Activated CD8-positive, alpha-beta memory T cell treated with anti-CD3 and anti-CD28 coated beads for 4 hours (primary cell): ENCODE measurements at places on chromosomes 1 and 21.

DNA sequence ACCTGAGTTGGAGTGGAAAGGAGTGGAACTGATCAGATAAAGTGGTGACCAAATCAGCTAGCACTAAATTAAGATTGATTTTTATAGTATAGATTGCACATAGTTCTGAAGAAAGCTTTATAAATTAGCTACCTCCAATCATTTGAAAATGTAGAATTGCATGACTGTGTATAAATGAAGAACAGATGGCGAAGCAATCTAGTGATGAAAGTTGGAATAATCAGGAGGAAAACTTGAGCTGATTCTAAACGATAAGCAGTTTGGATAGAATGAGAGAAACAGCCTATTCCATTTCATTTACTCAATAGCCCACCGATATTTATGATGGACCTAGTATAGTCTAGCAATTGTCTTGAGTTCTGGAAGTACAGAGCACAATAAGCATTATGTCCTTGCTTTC is 661.5 kb downstream of the PLA2G4A start:
- DNase-seq, result no peak

DNA sequence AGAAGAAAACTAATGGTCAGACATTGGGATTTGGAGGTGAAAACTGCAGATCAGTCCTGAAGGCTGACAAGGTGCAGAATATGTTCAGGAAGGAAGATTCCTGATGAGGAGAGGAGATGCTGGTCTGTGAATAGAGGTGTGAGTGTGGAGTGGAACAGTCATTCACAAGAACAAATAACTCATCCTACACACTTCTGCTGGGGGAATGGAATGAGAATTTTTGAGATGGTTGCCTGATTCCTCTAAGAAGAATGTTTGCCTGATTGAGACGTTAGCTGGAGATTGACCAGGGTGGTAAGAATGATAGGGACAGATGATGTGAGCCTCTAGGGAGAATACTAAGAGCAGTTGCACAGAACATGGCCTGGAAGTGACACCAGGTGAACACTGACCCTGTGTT is 4.1 kb downstream of the S100A7 start:
- DNase-seq, result no peak

DNA sequence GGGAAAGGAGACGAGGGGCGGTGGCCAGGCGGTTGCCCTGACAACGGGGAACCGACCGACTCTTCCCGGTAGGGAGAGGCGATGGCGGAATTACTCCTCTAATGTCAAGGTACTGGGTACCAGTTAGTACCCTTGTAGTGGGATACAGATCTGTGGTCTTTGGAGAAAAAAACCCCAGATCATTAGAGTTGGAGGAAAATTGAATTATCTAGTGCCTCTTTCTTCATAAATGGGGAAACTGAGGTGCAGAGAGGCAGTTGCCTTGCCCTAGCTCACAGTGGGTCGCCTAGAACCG is 545 bp upstream of the PEF1 start:
- DNase-seq, result no peak

- no peak for DNase-seq
These were observed 97.7 kb downstream of the PGBD5 start for GRCh38 chr1:230328342-230329015.

DNA sequence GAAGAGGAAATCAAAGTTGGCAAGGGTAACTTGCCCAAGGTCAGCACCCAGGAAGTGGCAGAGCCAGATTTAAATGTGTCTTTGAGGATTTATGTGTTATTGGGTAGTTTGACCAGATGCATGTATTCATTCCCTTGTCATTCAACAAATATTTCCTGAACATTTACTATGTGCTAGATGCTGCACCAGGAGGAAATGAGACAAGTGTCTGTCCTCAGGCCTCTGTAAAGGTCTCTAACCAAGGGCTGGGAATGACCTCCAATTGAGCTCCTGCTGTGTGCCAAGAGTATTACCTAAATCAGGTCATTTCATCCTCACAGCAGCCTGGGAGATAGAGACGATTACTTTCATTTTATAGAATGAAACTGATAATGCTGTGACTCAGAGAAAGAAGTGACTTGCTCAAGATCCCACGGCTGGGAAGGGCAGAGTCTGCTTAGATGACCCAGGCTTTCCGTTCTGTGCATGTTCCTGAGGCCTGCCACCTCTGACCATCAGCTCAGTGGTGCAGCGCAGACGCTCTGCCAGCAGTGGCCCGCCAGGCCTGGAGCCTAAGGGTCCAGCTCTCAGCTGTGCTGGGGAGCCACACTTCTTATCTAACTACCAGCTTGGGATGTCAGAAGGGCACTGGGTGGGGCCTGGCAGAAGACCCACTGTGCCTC is 3.5 kb upstream of the TTC22 start:
- DNase-seq, result no peak

DNA sequence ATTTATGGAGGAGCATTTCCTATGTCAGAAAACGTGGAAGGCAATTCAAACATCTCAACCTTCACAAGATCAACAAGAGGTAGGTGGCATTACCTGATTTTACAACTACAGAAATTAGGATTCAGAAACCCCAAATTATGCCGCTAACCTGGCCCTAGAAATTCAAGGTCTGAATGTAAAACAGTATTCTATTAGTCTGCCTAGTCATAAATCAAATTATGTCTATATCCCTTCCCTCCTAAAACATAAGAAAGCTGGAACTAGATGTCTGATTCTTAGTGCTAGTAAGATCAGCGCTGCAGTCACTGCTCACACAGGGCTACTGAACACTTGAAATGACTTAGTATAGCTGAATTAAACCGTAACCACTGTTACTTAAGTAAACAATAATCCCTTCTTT is 1.4 kb downstream of the TOMM20 start:
- no peak for DNase-seq

DNA sequence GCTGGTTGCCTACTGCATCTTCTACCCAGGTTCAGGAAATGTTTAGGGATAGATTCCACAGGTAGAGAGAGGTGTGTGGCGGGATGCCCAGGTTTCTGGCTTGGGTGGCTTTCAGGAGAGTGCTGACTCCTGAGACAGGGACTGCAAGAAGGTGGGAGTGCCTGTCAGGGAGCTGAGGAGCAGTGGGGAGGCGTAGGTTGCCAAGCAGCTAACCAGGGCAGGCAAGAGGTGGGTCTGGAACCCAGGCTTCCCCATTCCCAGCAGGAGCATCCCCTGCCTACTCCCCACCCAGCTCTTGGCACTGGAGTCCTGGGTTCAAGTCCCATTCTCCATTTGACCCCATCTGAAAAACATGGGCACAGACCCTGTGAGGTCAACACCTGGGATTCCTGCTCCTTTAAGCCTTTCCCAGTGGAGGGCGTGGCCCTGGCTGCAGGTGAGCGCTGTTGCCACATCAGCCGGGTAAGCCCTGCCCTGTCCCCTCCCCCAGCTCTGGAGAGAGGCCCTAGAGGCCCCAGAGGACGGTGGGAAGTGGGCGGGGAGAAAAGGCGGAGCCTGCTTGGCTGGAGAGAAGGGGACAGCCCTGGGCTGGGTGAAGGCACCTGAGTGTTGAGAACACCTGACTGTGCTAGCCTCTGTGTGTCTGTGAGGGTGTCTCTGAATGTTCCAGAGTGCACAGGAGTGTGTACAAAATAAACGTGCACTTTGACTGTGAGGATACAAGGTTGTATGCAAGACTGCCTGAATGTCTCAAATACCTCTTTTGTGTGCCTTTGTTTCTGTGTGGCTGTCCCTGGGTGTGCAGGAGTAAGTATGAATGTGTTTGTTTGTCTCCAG is 14.0 kb upstream of the SYNC start:
- no peak for DNase-seq

DNA sequence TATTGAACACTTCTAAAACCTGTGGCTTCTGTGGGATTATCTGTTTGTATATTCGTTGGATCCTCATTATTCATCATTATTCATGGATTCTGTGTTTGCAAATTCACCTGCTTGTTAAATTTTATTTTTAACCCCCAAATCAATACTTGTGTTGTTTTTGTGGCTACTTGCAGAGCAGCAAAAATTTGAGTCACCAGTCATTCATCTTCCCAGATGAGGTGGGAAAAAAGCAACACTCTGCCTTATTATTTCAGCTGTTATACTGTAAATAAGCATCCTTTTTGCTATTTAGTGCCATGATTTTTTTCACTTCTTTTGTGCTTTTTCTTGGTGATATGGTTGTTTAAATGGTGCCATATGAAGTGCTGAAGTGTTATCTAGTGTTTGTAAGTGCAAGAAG is 56.7 kb downstream of the RASAL2 start:
- no peak for DNase-seq

DNA sequence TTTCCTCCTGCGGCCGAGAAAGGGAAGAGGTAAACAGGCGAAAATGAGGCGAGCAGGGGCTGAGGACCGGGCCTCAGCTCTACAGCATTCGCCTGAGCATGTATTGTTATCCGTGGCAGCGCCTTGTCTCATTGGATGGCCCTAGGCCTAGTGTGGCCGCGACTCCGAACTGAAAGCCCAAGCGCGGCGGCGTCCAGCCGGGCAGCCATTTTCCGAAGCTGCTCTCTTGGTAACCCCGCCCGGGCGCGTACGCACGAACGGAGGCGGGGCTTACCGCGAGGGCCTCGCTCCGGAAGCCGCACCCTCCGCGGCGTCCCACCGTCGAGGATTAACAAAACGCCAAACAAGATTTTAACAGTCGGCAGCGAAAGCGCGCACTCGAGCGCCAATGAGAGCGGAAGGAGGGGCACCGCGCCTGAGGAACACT is 797 bp upstream of the USP1 start:
- DNase-seq, result no peak

DNA sequence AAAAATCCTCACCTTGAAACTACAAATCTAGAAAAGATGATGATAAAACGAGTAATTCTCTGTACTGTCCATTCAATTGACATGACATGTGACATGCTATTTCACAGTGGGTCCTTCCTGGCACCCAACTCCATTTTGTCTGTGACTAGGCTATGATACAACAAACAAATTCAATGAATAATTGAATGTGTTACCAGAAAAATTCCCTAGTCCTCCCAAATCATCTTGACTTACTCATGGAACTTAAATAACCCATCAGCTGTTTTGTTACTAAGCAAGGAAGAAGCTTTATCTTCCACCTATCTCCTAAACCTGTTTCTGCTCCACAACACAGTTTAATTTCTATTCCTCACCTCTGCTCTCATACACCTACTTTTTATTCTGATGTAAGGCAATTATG is 30.4 kb downstream of the B3GALNT2 start:
- no peak for DNase-seq

- DNase-seq, result no peak
These were observed 38.3 kb downstream of the WDR3 start for GRCh38 chr1:117967881-117968280.

DNA sequence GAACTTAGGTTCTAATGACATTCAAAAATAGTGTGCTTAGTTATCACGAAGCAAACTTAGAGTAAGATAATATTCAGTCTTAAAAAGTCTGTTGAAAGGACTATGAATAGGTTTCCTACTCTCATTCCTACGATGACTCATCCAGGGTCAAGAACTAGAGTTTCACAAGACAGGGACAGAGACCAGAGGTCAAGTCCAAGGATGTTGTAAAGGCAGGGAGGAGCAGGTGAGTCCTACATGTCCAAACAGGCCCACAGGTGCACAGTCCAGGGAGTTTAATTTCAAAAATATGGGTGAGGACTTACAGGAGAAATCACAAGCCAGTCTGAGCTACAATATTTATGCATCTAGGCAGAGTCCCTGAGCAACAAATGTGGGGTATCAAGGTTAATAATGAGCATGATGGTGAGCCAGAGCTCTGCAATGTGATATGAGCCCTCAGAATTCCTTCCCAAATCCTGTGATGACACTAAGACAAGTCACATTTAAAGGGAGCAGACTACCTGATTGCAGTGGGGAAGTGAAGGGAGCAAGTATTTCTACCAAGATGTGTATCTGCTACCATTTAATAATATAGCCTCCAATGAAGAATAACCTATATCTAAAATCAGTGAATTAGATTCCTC is 100.0 kb upstream of the NRIP1 start:
- no peak for DNase-seq

DNA sequence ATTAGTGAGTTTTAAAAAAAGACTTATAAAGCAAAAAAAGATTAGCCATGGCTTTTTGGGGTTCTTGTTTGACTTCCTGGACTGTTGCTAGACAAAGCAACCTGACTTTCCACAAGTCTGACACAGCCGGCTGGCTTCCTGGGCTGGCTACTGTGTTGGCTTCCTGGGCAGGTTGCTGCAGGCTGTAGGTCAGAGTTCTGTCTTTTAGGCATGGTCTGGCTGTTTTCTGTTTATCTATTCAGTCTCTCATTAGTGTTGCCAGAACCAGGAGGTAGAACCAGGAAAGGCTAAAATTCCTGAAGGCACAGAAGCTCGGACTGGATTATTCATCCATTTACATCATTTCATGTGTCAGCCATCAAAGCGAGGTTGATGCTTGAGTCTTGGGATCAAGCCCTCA is 88.6 kb upstream of the SLC35F3 start:
- no peak for DNase-seq

DNA sequence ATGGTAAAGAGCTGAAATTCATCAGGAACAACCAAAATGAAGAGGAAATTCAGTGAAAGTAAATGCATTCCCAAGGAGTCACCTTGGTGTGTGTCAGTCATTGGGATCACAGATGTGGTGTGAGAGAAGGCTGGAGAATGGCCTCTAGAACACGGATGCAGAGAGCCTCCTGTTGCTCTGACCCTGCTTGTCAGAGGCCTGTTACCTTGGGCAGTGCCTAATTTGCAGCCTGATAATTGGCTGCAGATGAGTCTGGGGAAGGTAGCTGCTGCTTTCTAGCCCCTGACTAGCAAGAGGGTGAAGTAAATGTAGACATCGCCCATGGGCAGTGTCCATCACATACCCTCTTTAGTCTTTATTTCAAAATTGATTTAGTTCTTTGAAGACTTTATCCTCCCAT is 3.3 kb downstream of the GCSAML start:
- no peak for DNase-seq

DNA sequence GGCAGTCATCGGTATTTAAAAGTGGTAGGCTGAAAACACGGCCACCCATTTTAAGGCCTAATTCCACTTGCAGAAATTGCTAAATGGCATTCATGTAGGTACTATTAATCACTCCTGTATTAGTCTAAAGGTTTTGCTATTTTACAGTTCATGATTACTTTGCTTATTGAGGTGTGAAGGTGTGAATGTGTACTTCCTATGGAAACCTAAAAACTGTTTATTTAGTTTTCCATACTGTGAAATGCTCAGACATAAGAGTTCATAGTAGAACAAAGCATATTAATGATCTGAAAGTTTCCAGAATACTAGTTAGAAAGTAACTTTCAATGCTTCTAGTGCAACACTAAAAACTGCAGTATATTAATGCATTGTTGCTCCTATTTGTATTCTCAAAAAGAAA is 69.8 kb downstream of the ITGB3BP start:
- DNase-seq, result no peak

- no peak for DNase-seq
These were observed 12.3 kb downstream of the RAB4A start for GRCh38 chr1:229283183-229283611.
